NCI-H226 (cell line): ENCODE measurements at places on chromosomes 6 and 20.

- peak; percentile 32 for DNase-seq
Measured at GRCh38 chr6:128827675-128828464, 55.1 kb upstream of the LAMA2 start.

GRCh38 chr20:61980647-61981583 is 84.8 kb downstream of the TAF4 start:
- no peak for DNase-seq

- peak; percentile 47 for DNase-seq
Measured at GRCh38 chr6:12472601-12473038, 182.5 kb downstream of the EDN1 start.

- DNase-seq: no peak
Measured at GRCh38 chr6:109963598-109964170, 14.4 kb upstream of the GPR6 start.

DNA sequence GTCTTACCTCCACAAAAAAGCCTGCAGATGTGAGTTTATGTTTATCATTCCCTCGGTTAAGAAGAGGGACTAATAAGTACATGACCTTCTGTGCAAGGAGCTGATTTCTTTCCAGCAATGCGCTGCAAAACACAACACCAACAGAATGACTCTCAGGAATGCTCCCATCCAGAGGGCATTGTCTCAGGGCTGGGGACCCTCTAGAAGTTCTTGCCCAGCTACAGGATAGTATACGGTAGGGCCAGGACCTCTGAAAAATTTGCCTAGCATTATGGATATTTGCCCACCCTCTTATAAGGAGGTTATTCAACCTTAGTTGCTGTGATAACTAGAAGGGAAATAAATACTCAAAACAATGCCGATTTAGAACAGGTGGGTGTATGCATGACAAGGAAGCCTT is 24.7 kb upstream of the RBL1 start:
- no peak for DNase-seq

DNA sequence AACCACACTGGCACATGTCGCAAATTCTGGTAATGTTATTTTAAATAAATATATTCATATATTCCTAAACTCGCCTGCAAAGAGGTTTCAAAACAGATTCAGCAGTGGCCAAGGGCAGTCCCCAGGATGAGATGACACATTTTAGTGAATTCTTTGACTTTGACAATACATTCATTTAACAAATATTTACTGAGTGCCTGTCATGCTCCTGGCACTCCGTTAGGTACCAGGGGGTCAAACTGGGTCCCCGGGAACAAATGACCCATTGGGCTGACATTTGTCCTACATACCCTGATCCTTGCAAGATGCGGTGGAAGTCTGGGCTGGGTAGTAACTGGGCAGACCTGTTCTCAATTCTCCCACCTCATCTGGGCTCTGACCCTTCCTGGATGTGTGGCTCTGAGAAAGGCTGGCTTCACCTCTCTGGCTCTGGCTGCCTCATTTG is 74.9 kb downstream of the FYN start:
- DNase-seq: no peak

DNA sequence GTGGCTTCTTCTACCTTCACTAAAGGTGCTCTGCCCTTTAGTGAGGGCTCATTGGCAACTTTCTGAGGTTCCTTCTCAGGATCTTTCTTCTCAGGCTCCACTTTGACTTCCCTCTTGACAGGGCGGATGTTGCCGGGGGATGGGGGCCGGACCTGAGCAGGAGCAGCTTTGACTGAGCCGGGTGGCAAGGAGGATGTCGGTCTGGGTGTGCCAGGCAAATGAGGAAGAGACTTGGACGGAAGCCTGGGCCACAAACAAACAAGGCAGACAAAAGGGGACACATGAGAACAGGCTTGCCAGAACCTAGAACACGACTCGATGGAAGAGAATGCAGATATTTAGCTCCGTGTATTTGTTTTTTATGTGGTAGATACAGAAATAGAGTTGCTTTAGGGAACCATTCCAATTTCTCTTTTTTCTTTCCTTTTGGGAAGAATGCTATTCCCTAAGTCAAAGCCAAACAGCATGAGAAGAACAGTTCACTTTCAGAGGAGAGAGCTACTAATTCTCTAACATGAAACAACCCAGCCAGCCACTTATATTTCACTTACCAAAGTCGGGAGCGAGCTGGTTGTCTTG is 76.2 kb upstream of the BCLAF1 start:
- no peak for DNase-seq

- DNase-seq: no peak
Measured at GRCh38 chr20:63435552-63435951, 36.9 kb downstream of the KCNQ2 start.

DNA sequence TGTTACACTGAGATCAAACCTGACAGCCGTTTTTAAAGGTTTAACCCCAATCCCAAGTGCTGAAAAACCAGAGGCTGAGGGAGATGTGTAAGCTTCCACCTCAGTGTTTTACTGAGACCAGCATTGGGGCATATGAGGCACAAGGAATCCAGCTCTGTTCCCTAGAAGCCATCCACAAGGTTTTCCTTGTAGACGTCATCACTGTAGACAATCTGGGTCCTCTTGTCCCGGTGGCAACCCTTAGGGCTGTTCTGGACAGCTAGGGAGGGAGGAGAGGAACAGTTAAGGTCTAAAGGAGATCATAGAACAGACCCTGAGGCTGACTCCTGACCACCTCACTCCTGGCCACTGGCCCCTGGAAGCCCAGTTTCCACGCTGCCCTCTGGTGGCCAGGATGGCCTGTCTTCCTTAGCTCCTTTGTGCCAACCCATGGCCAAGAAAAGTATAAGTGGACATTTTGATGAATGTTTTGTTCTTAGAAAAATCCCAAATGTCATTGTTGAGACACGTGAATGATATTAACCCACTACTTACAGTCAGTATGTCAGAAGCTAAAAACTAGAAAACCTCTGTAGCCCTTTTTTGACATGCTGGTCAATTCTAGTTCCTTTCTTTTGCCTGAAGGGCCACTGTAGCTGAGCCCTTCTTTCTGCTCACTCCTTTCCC is 6.4 kb downstream of the CFB start:
- peak; percentile 46 for DNase-seq

DNA sequence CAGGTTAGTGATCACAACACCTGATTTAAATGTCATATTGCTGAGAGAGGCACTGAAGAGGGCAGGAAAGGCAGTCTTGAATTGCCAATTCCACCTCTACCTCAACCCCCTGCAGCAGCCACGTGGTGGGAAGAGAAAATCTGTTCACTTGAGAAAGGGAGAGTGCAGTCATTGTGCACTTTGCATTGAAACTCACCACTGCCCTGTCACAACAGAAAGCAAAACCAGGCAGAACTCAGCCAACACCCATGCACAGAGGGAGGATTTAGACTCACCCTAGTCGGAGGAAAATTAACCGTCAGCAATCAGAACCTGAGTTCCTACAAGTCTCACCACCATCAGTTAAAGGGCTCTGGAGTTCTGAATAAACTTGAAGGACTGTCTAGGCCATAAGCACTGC is 1040.2 kb downstream of the HACE1 start:
- DNase-seq: no peak

DNA sequence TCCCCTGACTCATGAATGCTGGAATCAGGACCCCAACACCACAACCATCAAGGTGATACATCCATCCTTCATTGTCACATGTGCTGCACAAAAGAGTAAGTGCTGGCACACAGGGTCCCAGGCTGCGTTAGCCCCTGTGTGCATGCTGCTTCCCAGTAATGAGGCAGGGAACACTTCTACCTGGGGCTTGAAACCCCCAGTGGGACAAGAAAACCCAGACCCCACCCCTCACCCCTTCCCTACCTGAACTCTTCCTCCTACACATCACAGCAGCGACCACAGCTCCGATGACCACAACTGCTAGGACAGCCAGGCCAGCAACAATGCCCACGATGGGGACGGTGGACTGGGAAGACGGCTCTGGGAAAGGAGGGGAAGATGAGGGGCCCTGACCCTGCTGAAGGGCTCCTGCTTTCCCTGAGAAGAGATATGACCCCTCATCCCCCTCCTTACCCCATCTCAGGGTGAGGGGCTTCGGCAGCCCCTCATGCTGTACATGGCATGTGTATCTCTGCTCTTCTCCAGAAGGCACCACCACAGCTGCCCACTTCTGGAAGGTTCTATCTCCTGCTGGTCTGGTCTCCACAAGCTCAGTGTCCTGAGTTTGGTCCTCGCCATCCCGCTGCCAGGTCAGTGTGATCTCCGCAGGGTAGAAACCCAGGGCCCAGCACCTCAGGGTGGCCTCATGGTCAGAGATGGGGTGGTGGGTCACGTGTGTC is 2.0 kb downstream of the HLA-B start:
- DNase-seq: no peak

GRCh38 chr6:160790028-160790792 is 88.2 kb downstream of the PLG start:
- no peak for DNase-seq

DNA sequence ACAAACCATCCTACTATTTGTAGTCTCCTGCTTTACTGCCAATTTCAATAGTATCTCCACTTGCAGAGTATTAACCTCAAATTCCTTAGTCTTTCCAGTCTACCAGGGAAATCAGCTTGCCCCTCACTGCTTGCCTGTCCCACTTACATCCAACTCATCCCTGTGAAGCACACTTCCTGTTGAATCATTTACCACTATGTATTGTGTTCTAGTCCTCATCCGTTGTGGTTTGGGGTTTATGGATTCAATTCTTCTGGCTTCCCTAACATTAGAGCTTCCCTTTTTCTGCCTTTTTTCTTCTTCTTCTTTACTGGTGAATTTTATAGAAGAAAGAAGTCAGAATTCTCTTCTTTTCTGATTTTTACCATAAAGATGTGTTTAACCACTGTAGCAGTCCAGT is 5.1 kb upstream of the TXLNB start:
- no peak for DNase-seq

DNA sequence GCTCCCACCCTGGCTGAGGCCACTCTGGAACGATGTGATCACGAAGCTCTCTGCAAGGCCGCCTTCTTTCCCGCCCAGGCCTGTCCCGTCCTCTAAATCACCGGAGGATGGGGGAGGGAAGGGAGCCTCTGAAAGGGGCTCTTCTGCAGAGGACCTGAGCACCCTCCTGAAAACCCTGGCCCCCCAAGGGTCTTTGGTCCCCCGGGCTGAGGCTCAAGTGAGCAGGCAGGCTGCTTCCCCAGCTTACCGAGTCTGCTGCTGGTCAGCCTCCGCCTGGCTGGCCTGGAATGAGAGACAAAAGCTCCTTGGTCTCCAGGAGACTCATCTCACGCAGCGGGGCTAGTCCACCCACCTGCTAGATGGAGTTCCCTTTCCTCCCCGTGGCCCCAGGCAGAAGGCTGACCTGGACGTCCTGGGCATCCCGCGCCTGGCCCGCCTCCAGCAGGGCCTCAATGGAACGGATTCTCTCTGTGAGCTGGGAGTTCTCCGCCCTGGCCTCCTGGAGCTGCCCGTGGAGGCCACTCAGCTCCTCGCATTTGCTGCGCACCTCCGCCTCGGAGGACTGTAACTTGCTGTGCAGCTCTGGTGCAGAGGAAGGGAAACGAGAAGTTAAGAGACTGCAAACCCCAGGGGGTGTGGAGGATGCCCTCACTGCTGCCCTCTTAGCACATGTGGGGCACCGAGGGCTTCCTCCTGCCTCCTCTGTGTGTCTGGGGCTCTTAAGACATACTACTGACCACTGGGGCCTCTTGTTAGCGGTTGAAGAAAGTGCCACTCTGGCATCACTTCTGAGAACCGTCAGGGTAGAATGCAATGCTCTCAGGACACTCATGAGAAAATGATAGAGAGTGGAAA is 54.7 kb downstream of the RRBP1 start:
- no peak for DNase-seq

GRCh38 chr6:34416877-34417371 is 8.9 kb downstream of the RPS10 start:
- no peak for DNase-seq

DNA sequence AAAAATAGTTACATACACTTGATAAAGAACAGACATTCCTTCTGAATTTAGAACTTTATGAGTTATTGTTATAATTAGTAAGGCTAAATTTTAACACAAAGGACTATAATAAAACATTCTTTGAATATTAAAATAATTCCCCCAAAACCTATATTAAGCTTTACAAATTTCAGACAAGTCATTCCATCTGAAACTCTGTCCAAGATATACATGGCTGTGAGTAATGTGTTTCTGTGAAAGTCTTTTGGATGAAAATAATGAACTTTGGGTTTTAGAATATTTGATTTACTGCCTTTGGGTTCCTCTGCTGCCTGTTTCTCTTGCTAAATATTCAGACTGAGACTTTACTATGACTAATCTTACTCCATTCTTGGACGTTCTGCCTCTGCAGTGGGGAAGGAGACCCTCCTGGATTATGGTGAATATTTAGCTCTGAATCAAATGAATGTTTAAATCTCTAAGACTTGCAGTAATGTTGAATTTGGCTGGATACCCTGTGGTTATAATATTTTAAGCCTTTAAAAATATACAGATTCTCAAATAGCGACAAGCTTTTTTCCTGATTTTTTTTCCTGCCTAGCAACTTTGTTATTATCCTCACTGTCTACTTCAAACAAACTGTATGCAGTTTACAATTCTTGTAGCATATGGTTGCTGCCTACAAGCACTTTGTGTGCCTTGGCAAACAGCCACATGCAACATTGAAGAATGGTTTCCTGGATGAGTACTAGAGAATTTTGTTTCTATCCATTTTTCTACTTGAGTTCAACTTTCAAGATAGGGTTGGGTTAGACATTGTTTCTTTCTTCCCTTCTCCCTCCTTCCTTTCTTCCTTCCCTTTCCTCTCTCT is 51.4 kb downstream of the TXLNB start:
- DNase-seq: no peak

- no peak for DNase-seq
Measured at GRCh38 chr20:2000285-2000684, 6.4 kb upstream of the PDYN start.

DNA sequence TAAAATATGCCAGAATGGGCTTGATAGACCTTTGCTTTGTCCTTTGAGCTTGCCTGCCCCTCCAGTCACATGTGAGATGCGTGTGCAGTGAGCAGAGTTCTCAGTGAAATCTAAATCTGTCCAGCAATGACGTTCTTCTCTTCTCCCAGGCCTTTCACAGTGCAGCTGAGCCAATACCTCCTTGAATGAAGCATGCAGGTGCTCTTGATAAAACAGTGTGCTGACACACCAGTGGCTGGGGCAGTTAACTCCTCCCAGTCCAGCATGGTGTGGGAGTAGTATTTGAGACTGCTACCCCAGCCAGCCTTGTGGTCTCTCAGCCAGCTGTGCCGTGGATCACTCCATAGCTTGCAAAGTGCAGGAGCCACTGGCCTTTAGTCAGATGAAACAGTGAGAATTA is 240.5 kb downstream of the FARS2 start:
- DNase-seq: no peak

- no peak for DNase-seq
Measured at GRCh38 chr20:61280217-61280980, 28.3 kb downstream of the CDH4 start.
